ENCODE measurements at places on chromosomes 3 and 15.

- no peak for DNase-seq
Measured at GRCh38 chr3:167976516-167977361, 119.0 kb downstream of the GOLIM4 start.

DNA sequence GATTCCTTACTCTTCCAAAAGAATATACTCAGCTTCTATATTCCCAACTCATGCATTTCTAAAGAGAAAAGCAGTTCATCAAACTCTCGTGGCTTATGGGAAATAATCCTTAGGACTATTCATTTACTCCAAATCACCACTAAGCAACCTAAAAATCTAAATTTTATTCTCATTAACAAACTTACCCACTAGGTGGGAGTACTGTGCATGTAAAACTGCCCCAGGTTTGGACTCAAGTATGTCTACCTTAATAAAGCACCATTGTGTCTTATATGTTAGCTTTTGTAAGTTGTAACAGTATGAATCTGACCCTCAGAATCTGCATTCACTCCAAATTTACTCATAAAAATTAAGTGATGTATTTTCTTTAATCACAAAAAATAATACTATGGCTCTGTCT lies 25.3 kb downstream of the RAD18 start:
- no peak for DNase-seq

DNA sequence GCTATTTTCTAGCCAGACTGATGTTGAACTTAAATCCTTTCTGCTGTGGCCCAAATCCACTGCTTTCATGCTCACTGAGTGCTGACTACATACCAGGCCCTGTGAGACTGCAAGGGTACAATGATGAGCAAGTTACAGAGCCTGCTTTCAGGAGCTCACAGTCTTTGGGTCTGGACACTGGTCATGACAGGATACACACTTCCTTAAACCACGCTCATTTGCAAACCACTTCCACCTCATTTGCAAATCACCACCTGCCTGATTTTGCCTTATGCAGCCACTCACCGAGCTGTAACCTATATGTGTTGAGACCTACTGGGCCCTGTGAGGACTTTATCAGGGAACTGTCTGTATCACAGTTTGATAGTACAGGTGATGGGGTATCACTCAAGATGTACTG lies 50.2 kb upstream of the LRRC58 start:
- DNase-seq: no peak

GRCh38 chr3:27721717-27722564 lies at the start of gene EOMES:
Gene EOMES, minus strand, starts transcription at chr3:27722323. Its CDS starts 29 bp downstream, at chr3:27722294.
- peak; percentile 75 for DNase-seq

GRCh38 chr15:58165661-58166060 lies 27.5 kb downstream of the AQP9 start:
- no peak for DNase-seq

- DNase-seq: no peak
Measured at GRCh38 chr3:14379843-14380242, 22.6 kb upstream of the SLC6A6 start.

DNA sequence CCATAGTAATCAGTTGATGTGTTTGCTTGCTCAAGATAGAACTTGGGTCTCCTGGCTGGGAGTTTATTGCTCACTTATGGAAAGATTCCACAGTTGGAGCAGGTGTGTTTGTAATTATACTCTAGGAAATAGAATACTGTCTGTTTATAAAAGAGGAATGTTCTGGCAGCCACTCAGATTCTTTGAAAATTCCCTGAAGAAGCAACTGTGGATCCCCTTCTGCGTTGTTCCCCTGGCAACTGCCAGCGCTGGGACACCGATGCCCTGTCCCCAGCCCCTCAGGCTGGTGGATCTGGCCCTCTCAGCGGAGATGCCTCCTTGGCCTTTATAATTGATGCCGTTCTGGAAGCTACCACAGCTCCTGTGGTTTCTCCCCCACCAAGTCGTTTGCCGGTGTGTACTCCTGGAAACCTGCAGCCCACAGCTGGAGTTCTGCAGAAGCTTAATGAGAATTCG lies 225.9 kb downstream of the ITPR1 start:
- DNase-seq: no peak

DNA sequence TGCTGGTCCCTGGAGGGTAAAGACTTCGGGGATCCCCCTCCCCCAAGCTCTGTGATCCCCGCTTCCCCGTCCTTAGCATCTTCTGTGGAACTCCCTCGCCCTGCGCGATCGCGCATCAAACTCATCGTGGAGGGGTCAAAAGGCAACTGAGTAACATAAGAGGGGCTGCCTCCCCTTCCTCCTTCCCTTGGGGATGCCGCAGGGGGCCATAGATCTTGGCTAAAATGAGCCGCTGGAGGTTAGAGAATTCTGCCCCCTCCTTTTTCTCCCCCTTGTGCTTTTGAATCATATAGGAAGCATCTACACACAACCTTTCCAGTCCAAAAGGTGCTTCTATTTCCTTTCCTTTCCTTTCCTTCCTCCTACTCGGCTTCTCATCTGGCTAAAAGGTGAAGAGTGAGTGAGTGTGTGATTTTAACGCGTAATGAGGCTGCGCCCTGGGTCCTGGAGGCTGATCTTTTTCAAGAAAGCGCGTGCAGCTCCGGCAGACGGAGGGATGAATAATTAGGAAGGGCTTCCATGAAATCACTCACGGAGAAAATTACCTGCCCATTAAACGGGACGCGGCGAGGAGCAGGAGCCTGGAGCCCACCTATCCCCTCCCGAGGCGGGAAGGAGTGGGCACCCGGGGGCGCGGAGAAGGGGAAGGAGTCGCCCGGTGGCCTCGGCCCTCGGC lies 831 bp upstream of the ROBO2 start:
- peak; percentile 12 for DNase-seq

- no peak for DNase-seq
Measured at GRCh38 chr15:92949604-92950249, 49.6 kb downstream of the CHD2 start.

Data from GM13976 (cell line).